Naive thymus-derived CD8-positive, alpha-beta T cell (primary cell): ENCODE measurements at places on chromosomes 11 and 22. TPM values are rescaled to one million over a fixed set of nuclear protein-coding genes. Genes with fewer than 3 reads are reported as not detected.

DNA sequence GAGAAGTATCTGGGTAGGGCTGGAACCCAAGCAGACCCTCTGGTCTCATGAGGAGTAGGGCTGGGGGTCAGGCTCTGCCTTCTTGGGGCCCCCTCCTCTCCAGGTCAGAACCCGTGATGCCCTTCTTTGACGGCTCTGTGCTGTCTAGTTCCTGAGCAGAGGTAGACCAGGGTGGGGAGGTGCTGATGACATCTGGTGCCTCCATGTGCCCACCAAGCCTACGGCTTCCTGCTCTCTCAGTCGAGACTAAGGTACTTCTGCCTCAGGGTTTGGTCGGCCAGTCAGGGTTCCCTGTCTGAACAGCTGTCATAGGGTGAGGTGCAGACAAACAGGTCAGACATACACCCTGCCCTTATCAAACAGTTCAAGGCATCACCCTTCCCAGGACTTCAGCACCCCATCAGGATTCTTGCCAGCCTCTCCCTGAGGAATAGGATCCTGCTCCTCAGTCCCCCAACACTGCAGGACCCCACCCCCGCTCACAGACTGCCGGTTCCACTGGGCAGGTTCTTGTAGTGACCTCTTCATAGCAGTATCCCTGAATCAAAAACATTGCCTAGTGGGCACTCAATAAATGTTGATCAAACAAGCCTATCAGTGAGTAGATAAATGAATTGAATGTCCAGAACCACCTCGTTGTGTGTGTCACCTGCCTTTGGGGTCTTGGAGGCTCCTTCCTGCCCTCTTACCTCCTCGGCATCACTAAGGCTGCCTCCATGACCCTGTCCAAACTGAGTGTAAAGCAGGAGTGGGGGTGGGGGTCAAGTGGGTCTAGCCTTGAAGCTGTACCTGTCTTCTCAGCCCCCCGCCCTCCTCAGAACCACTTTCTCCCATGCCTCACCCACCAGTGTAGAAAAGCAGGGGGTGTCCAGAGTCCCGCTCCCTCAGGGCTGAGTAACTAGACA, 158.2 kb downstream of the BUD13 start:
- H3K27me3 ChIP-seq, result peaks cover 44% of the 10 kb centered on the region
- H3K4me1 ChIP-seq, result no peaks in the 10 kb centered on the region
- H3K27ac ChIP-seq, result no peak overlapping the region
- H3K36me3 ChIP-seq, result no peaks in the 10 kb centered on the region
- no peak overlapping the region for H3K4me3 ChIP-seq

- H3K36me3 ChIP-seq, result no peaks in the 10 kb centered on the region
- H3K27me3 ChIP-seq, result peaks cover 10% of the 10 kb centered on the region
- no peak for DNase-seq
Observed at GRCh38 chr11:83639995-83640758, 354.0 kb upstream of the CCDC90B start.

The UBE2L3 gene
- total RNA-seq, result 34.5 TPM

The PRG3 gene
- not detected for total RNA-seq

The MS4A2 gene
- not detected for total RNA-seq
